ENCODE measurements at places on chromosomes 13 and 19.

GRCh38 chr13:97390941-97391600 lies 42.9 kb upstream of the RAP2A start:
- DNase-seq, result no peak

GRCh38 chr13:27432611-27433210 lies 8.3 kb downstream of the GTF3A start:
- DNase-seq, result no peak

DNA sequence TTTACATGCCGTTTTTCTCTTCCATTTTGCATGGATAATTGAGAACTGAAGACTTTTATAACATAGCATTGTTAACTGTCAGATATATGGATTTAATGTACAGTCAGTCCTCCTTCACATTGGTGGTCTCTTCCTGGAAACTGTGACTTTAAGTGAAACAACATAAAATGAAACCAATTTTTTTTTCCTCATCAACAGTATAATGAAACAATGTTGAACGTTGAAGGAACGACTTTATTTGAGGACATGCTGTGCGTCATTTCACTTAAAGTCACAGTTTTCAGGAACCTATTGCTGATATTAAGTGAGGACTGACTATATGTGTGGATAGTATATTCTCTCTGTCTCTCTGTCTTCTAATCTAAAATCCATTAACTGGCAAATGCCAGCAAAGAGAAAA lies 54.8 kb downstream of the COG3 start:
- DNase-seq, result no peak

DNA sequence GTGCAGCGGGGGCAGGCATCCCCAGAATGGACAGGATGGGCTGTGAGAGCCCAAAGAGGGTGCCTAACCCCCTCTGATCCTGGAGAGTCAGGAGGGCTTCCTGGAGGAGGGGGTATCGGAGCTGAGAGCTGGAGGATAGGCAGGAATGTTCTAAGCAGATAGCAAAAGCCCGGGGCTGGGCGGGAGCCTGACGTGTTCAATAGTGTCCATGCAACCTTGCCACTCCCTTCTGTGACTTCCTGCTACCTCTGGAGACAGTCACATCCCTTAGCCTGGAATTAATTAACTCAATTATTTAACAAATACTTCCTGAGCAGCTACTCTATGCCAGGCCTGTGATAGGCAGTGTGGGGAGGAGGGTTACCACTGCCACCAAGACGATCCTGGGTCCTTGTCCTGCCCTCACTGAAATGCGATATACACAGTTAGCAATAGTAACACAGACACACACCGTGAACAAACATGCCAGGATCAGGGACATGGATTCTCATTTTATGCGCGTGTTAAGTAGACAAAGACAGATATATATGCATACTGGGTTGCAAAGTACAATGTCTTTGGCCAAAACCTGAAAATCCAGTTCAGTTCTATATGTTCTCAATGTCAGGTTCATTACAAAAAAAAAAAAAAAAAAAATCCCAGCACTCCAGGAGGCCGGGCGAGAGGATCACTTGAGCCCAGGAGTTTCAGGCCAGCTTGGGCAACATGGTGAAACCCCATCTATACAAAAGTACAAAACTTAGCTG lies 10.7 kb downstream of the AP2S1 start:
- no peak for DNase-seq

DNA sequence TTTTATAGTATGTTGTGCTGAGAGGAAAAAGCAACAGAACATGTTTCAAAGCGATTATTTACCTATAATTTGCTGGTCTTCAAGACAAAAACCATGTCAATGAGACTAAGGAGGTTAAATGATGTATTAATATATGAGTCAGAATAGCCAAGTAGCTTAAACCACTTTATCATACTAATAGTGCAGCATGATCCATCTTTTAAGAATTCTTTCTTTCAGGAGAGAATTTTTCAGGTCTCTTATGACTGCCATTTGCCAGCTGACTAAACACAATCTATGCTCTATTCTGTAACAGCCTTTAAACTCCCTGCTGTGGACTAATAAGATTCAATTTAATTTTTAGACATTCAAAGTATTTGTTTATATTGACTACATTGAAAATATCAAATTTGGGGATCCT lies 93.7 kb downstream of the TRPC4 start:
- no peak for DNase-seq

DNA sequence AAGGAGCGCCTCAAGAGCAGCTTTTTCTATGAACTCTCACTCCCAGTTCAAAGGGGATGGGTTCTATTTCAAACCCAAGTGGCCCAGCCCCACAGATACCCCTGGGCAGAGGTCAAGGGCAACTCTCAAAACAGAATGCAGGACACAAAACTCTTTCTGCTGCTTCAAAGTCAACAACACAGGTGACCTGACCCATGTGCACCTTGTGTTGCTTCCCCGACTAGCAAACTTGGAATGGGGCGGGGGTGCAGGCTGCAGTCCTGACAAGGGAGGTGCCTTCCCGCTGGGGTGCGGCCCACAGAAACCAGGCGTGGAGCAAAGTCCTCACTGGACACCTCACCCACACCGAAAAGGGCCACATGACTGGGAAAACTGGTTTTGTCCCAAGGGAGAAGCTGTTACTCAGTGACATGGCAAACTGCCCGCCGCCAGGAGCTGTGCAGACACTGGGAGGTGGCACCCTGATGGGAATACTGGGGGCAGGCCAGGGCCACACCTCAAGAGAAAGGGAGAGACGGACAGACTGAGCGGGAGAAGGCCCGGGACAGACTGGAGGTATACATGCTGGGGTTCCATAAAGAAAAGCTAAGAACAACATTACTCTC lies 17.4 kb downstream of the ZC3H4 start:
- DNase-seq, result no peak

Measured in NCI-H1048 (cell line).